ENCODE measurements at places on chromosomes 16 and 17. TPM values are rescaled to one million over a fixed set of nuclear protein-coding genes. Genes with fewer than 3 reads are reported as not detected.

GCGR gene
- total RNA-seq: not detected

OR3A3 gene
- total RNA-seq: not detected

SETD1A gene
- total RNA-seq: 6.9 TPM

DNA sequence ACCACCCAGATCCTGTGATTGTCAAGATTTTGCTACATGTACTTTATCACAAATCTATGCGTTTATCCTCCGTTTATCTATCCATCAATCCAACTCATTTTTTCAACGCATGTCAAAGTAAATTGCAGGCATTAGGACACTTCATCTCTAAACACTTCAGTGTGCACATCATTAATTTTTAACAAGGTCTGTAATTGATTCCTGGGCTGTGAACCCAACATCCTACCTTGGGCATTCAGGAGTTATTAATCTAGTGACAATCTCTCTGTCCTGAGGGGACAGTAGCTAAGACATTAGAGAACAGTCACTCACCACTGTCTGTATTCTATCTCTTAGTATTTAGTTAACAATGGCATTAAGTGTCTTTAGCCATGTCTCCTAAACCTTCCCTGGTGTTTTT lies 264.7 kb downstream of the SOX9 start:
- no peak for DNase-seq

Data from Right ventricle myocardium superior (tissue), 1 donor.